ENCODE measurements at places on chromosomes 2 and 18.

GRCh38 chr2:156383798-156384197 lies 51.3 kb upstream of the NR4A2 start:
- no peak for DNase-seq

DNA sequence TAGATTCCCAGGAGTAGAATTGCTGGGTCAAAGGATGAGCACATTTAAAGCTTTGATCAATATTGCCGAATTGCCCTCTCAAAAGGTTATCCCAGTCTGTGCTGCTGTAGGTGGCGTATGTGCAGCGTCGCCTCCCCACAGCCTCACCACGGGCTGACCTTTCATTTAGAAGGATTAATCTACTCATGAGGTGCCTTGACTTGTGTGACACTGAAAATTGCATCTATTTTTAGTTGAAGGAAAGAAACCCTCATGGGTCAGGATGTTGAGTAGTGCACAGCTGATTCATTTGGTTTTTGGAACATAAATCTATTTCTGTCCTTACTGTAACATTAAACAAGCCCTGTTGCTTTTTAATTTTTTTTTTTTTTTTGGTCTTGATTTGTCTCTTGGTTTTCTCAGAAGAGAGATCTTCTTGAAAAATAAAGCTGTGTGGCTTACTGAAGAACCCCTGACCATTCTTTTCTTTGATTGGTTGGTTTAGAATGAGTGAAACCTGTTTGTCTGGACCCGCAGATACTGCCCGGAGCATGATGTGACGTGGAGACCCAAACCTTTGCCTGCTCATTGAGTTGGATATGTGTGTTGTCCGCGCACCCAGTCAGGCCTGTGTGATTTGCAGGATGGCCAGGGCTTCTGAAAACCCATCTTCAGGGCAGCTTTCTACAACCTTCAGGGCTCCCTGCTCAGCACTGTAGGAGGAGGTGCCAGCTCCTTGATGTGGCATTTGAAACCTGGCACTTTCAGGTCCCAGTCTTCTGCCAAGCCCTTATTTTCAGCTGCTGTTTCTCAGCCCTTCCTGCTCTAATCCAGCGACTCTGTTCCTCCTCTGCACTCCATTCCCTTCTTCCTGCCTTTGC lies 61.0 kb downstream of the LPIN1 start:
- DNase-seq: no peak

- DNase-seq: no peak
These were observed 155.7 kb downstream of the MTCL1 start for GRCh38 chr18:8860845-8861642.

- DNase-seq: no peak
These were observed 9.0 kb upstream of the FLACC1 start for GRCh38 chr2:201366146-201366545.

- DNase-seq: peak; percentile 42
These were observed 65.2 kb downstream of the POU3F3 start for GRCh38 chr2:104919127-104919526.

- DNase-seq: no peak
These were observed 6.4 kb downstream of the GALNT14 start for GRCh38 chr2:31131871-31132270.

DNA sequence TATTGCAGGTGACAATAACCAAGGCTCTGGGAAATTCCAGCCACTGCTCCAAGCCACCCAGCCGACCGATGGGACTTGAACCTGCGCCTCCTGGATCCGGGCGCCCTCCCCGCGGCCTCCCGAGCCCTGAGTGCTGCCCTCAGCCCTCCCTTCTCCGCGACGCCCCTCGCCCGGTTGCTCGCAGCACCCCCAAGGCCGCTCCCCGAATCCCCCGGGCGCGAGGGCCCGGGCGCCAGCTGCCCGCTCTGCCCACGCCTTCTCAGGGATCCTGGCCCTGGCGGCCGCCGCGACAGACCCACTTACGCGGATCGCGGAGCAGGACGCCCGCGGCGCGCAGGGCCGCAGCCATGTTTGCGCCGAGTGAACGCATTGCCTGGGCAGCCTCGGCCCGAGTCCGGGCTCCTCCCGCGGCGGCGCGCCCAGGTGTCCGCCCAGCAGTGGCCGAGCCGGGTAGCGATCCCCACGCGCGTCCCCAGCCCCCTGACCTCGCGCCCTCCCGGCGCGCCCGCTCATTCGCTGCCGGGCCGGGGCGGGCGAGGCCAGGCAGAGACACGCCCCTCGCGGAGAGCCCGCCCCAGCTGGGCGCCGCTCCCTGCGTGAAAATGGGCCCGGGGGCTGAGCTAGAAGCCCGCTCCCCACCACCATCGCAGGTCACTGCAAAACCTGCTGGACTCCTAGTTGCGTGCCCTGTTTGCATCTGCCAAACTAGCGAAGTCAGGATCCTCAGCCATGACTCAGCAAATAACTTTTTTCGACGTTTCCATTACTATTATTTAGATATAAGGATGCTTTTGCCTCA lies at the start of gene FECH:
TSS of gene FECH (minus strand) at position 452 of the 799 bp plus-strand sequence. CDS start at position 370, 82 bp downstream.
- peak; percentile 34 for DNase-seq

GRCh38 chr18:58334061-58334460 lies 290.0 kb downstream of the NEDD4L start:
- DNase-seq: no peak

DNA sequence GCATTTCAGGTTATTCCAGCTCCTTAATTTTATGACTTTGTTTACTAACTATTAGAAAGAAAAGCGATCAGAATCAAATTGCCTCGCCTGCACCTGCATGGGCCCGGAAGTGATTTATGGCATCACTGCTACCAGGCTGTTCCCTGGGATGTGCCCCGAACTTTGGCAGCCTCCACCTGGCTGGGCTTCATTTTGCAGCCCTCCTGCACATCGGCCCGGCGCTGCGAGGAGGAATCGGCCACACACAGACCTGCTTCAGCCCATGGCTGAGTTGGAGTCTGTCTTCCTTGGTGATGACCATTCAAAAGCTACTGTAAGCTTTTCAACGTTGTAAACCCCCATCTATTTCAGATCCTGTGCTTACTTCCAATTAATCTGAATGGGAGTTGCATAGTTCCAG lies 638.0 kb downstream of the RNF144A start:
- no peak for DNase-seq

- no peak for DNase-seq
These were observed 710 bp upstream of the XRCC5 start for GRCh38 chr2:216108310-216108966.

- no peak for DNase-seq
These were observed 297.0 kb upstream of the DSEL start for GRCh38 chr18:67813380-67814028.

GRCh38 chr18:2968606-2969005 lies 44.3 kb downstream of the LPIN2 start:
- DNase-seq: no peak

- DNase-seq: no peak
These were observed 18.2 kb downstream of the WDR35 start for GRCh38 chr2:19971691-19972090.

GRCh38 chr2:109213646-109214433 lies 84.8 kb downstream of the SH3RF3 start:
- DNase-seq: no peak

DNA sequence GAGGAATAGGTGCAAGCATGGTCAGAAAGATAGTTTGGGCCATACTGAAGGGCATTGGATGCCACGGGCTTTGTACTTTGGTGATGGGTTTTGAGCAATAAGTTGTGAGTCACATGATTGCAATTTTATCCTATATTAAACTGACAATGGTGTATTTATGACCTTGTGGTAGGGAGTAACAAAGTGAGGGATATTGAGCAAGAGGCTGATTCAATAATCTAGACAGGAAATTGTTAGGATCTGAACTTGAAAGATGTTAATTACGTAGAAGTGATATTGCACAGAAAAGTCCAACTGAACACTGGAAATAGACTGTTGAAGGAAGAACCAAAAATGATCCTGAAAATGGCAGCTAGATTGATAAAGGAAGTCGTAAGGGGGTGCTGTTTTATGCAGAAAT lies 46.6 kb upstream of the TCF4 start:
- no peak for DNase-seq

GRCh38 chr2:147110317-147110716 lies 734.5 kb upstream of the ACVR2A start:
- DNase-seq: no peak

DNA sequence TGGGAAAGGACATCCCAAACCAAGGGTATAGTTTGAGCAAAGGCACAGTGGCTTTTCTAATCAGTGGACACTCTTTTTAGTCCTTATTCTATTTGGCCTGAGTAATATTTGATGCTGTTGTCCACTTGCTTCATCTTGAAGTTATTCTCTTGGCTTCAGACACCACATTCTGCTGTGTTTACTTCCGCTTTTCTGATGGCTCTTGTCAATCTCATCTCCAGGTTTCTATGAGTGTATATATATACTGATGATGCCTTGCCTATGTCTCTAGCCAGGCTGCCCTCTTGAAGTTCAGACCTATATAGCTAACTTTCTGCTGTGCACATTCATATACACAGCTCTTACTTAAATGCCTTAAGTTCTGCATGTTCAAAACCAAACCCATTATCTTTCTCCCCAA lies 83.1 kb downstream of the EFEMP1 start:
- DNase-seq: no peak

DNA sequence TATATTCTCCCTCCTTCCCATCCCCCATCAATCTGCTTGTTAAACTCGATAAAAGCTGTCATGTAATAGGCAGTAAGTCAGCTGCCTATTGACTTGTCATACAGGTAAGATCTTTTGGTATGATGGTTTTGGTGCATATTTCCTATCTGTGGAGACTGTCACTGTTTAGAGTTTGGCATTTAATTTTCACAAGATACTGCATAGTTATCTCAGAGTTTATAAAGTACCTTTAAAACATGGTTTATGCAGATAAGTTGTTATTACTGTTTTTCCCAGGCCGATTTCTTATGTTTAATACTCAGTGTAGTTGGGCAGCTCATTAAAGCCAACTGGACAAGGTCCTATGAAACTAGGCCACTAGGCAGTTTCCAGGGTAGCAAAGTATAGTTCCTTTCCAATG lies 222.1 kb downstream of the GALNT13 start:
- DNase-seq: no peak

- no peak for DNase-seq
These were observed 63.1 kb downstream of the CIB4 start for GRCh38 chr2:26578113-26578458.

GRCh38 chr18:41647914-41648313 lies 307.1 kb upstream of the PIK3C3 start:
- DNase-seq: no peak

DNA sequence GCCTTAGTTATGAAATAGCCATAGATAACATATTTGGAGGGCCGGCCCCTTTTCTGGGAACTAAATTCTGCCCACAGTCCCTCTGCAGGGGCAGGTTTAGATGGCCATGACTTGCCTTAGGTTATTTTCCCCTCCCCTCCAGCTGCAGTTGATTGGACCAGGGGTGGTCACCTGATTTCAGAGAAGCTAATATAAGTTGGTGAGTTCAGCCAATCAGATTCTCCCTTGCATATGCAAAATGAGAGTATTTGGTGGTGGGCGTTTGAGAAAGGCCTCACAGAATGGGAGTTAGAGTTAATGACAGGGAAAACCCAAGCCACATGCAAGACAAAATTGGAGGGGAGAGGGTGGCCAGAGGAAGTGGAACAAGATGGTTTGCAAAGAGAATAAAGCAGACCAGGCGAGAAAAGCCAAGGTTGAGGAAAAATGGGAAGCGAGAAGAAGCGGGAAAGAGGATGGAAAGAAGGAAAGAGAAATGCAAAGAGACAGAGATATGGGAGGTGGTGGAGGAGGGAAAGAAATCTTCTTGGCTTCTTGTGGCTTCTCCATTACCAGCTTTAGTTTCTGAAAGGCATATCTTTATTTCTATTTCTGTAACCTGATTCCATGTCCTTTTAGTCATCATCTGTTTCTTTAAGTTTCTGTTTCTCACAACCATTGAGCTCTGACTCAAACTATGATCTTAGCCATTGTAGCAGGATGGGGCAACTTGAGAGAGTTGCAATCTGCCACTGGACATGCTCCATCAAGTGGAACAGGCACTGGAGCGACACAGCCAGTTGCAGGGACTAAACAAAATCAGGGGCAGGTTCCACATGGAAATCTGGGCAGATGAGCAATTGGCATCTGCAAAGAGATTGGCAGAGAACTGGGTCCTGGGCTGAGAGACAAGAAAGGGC lies 108.1 kb upstream of the SIX3 start:
- no peak for DNase-seq

DNA sequence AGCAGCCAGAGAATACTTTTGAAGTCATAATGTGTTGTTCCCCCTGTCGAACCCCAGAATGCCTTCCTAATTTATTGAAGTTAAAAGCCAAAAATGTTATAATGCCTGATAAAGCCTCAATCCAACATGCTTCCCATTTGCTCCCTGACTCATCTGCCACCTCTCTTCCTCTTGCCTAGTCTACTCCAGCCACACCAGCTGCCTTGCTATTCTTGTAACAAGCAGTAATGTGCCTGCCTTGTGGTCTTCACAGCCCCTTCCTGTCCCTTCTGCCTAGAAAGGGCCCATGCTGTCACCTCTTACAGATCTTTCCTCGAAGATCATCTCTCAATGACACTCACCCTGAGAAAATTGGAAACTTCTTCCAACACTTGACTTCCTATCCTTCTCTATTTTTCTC lies 231.6 kb upstream of the CDH2 start:
- DNase-seq: no peak

DNA sequence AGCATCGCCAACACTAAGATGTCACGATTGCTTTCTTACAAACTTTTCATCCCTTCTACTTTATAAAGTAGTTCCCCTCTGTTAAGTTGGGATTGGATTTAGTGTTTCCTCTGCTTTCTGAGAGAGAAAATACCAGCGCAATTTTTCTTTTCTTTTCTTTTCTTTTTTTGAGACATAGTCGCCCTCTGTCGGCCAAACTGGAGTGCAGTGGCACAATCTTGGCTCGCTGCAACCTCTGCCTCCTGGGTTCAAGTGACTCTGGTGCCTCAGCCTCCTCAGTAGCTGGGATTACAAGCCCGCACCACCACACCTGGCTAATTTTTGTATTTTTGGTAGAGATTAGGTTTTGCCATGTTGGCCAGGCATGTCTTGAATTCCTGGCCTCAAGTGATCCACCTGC lies 9.0 kb downstream of the RELCH start:
- DNase-seq: no peak

DNA sequence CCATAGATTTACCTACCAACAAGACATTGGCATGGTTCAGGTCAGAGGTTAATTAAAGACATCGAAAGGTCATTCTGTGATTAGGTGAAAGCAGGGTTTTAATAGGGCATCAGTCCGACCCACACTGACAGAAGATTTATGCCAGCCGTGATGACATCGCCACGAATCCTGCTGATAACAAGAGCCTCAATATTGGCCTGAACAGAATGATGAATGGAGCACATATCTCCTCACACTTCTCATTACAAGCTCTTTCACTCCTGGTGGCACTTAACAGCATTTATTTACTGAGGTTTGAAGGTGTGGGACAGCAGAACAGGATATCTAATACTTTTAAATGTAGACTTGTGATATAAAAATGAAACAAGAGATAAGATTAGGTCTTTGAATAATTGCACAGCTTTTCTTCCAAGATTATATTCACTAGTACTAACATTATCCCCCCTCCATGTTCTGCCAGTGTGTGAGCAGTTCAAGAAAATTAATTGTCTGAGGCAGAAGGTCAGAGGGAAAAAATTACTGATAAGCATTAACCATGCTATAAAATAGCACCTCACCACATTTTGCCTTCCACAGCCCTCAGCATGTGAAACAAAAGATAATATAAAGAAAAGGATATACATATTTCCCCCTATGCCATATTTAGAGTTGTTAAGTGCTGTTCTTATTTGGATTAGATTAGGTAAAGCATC lies 23.1 kb upstream of the INSIG2 start:
- DNase-seq: no peak

- peak; percentile 86 for DNase-seq
These were observed 14.3 kb downstream of the MALL start for GRCh38 chr2:110101280-110101844.

Data from NCI-H510A (cell line).